ENCODE measurements at places on chromosomes 2 and 18.

GRCh38 chr2:162256591-162256991, 13.3 kb upstream of the FAP start:
- no peak for ATAC-seq

- ATAC-seq = no peak
Observed at GRCh38 chr2:138814123-138814898, 34.1 kb upstream of the NXPH2 start.

DNA sequence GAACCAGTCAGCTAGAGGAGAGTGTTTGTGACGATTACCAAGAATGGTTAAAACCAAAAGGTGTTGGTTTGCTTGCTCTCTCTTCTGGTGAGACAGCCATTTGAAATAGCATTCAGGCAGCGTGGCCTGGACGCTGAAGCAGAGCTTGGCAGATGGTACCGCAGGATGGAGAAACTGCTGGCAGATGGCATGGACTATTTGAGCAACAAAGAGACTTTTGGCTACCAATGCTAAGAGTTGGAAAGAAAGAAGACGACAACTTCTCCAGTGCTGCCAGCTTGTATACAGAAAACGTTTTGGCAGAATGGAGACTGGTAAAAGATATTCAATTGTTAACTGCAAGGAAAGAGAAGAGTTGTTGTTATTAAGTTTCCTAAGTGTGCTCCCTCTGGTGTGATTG, 315.0 kb downstream of the PARD3B start:
- ATAC-seq = peak; percentile 60

DNA sequence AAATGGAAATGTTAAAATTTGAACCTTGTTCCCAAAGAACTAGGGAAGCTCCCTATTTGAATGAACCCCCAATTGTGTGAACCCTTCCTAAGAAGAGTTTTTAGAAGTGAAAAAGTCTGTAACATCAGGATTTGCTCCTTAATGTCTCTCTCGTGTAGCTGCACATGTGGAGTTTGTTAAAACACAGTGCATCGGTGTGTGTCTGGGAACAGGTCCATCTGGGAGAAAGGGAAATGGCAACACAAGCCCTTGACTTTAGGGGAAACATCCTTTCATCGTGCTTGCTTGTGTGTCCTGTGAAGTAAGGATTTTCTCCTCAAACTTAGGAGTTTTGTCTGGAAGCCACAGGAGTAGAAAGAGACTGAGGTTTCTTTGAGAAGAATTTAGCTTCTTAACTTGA, 203.9 kb downstream of the PRKCE start:
- ATAC-seq = no peak

GRCh38 chr2:173962583-173963110, 2.5 kb downstream of the SP3 start:
- ATAC-seq = no peak
